NCI-H2081 (cell line): ENCODE measurements at places on chromosomes 16 and 17.
A peak's percentile ranks its signal among the peaks of the same experiment; 100 is the strongest.

DNA sequence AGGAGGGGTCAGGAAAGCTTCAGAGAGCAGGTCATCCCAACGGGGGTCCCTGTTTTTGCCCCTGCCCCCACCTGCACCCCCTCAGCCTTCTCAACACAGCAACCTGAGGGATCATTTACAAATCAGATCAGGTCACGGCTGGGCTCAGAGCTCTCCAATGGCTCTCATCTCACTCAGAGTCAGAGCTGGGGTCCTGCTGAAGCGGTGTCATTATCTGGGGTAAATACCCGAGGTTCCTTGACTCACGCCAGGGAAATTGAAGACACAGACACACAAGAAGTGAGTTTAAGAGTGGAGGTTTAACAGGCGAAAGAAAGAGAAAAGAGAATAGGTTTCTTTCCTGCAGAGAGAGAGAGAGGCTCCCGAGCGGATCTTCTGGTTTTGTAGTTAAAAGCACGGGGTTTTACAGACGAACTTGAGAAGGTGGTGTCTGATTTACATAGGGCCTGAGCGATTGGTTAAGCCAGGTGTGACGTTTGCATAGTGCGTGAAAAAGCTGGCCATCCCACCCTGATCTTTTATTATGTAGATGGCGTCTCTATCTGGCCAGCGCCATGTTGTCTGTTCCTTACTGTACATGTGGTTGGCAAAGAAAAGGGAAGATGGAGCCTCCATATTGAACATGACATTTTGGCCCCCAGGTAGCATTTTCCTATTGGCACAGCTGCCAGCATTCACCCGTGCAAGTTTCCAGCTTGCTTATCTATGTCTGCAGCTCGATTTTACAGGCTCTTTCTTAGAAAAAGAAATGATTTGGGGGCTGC lies 51.4 kb downstream of the WSB1 start:
- DNase-seq, result peak; percentile 12

DNA sequence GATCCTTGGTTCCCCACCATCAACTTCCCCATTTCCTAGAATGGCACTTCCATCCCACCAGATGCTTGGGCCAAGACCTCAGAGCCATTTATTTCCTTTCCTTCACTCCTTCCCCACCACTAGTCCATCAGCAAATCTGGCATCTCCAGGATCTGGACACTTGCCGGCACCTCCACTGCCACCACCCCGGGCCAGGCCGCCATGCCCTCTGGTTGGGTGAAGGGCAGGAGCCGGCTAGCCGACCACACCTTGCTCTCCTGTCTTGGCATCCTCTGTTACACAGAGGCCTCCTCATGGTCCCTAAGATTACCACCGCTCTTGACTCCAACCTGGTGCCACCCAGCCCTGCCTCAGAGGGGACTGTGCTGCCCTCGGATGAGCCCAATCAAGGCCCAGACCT lies 104.5 kb downstream of the RMI2 start:
- no peak for DNase-seq

GRCh38 chr17:43760254-43760852 lies 1.8 kb upstream of the SOST start:
- peak; percentile 93 for DNase-seq

- DNase-seq, result peak; percentile 97
Measured at GRCh38 chr17:59381716-59382570, 50.5 kb downstream of the YPEL2 start.

- no peak for DNase-seq
Measured at GRCh38 chr16:77963185-77964044, 58.9 kb upstream of the CLEC3A start.

DNA sequence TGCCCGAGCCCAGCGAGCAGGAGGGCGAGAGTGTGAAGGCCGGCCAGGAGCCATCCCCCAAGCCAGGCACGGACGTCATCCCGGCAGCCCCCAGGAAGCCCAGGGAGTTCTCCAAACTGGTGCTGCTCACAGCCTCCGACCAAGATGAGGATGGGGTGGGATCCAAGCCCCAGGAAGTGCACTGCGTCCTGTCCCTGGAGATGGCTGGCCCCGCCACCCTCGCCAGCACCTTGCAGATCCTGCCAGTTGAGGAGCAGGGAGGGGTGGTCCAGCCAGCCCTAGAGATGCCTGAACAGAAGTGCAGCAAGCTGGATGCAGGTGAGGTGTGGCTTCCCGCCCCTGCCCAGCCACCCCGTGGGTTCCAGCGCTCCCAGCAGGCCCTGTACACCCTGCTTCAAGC lies 18.0 kb downstream of the FLYWCH1 start:
- DNase-seq, result no peak

GRCh38 chr16:84228256-84228838 lies 11.5 kb downstream of the KCNG4 start:
- no peak for DNase-seq
